ENCODE measurements at places on chromosomes 7 and 10.

DNA sequence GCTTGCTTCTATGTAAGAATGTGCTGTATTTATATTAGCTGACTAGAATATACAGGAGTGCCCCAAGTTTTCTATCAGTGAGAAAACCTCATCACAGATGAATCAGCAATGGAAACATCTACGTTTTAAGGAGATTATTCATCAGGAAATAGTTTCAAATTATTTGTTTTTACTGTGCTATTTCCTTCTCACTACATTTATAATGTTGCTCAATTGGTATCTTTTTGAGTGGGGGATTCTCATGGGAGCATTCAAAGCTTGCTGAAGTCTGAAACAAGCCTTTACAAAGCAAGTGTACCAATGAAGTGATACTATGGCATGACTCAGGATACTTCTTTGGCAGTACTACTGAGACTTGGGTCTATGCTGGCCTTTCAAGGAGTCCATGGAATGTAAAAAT is 191.1 kb upstream of the SLC26A5 start:
- peak; percentile 82 for ATAC-seq

GRCh38 chr10:49633327-49634068 is 19.7 kb downstream of the CHAT start:
- ATAC-seq = peak; percentile 44

- no peak for ATAC-seq
These were observed 37.4 kb downstream of the CCDC6 start for GRCh38 chr10:59868696-59869593.

DNA sequence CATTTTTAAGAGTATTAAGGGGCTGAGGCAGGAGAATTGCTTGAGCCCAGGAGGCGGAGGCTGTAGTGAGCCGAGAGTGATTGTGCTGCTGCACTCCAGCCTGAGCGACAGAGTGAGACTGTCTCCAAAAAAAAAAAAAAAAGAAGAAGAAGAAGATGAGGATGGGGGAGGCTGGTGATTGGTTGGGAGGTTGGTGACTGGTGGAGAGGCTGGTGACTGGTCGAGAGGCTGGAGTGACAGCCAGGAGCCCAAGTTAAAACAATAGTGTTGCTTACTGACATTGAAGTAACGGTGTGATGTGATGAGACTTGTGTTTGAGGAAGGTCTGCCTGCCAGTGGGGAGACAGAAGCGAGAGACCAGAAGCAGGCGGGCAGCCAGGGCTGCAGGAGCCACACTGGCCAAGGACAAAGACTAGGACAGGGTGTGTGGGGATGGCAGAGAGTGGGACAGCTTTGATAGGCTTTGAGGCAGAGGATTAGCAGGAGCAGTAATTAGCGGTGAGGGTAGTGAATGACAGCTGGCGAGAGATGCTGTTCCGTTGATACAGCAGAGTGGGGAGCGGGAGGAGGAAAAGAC is 4.9 kb downstream of the SRRT start:
- ATAC-seq = no peak

- ATAC-seq = no peak
These were observed 36.3 kb downstream of the MET start for GRCh38 chr7:116708248-116708647.

DNA sequence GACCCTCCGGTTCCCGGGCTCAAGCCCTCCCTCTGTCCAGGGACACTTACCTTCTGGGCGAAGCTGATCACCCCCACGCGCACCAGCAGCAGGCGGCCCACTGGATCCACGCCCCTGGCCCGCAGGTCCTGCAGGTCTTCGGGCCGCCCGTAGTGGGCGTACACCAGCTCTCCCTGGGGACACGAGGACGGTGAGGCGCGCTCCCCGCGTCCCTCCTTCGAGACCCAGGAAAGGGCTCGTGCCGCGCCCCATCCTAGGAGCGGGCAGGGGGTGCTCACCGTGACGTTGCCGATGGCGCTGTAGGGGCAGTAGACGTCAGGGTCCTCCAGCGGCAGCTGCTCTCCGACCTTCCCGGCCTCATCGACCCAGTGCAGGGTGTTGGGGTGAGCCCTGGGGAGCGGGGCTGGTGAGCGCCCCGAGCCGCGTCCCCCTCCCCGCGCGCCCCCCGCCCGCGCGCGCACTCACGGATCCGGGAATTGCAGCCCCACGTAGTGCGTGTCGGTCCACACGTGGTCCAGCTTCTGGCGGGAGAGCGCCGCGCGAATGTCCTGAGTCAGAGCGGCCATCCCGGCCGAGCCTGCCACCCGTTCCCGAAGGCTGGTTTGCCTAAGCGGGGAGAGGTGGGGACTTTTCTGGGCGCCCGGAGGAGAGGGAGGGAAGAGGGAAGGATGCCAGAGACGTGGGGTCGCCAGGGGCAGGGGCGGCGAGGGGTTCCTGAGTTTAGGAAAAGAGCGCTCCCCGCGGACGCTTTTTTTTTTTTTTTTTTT is 8.2 kb downstream of the TFR2 start:
- peak; percentile 84 for ATAC-seq

All from motor neuron (in vitro differentiated cells).